ENCODE measurements at places on chromosomes 6 and 20. TPM values are rescaled to one million over a fixed set of nuclear protein-coding genes. Genes with fewer than 3 reads are reported as not detected.

DNA sequence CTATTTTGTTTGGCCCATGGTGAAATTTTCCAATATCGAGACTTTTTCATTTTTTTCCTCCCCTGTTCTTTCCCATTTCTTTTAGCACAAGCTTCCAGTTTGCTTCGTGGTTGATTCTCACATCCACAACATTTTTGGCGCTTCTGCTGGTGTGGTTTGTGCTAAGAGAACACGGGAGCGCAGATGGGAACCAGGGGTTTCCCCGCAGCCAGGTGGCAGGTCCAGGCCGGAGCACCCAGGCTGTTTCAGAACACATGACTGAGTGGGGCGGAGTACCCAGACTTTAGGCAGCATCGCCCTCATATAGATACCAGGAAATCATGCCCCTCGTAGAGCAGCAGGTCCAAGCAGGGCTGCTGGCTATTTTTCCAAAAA lies 58.0 kb downstream of the SYTL3 start:
- DNase-seq, result no peak

DNA sequence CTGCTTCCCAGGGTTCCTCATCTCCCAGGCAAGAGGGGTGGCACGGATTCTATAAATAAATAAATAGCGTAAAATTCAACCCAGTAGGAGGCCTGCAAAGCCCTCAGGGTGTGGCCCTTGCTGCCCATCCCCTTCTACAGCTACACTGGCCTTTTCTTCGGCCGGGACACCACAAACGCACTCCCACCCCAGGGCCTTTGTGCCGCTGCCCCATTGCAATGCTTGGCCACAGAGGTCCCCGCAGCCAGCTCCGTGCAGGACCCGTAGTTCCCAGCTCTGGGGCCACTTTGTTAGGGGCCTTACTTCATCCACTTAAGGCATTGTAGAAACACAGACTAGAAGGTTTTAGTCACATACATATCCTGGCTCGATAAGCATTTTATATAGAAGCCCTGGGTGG lies 151.2 kb downstream of the ERMARD start:
- DNase-seq, result no peak

GRCh38 chr6:151452750-151453427 lies 963 bp upstream of the RMND1 start:
- DNase-seq, result no peak

GRCh38 chr20:51500311-51500710 lies 42.2 kb downstream of the NFATC2 start:
- peak; percentile 72 for DNase-seq

The PDRG1 gene
- total RNA-seq, result 13.9 TPM

The LY6G5C gene
- 2.1 TPM for total RNA-seq

The PLCB1 gene
- total RNA-seq, result 1.0 TPM

Measured in activated CD4-positive, alpha-beta T cell treated with anti-CD3 and anti-CD28 coated beads, Interleukin-2, amount 10 ng/mL, durations not matched to agents 7 days and 5 days (primary cell).